Stromal cell of bone marrow (primary cell): ENCODE measurements at places on chromosomes 11 and 22.

DNA sequence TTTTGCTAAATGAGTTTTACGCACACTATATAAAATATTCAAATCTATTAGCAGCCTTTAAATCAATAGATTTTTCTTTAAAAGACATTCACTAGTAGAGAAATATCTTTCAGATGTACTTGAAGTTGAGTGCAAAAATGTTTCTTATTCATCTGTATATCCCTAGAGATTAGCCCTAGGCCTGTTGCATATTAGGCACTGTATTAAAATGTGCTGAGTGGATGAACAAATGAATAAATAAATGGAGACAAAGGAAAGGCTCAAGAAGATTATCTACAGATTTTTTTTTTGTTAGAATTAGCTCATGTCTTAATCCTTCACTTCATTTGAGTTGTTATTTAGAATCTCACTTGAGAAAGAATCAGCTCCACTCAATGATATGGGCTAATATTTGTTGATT, 12.0 kb upstream of the MMP13 start:
- DNase-seq = no peak

- no peak for DNase-seq
These were observed at the start of gene LRP4 for GRCh38 chr11:46918083-46918787. LRP4 (minus strand) TSS chr11:46918550; CDS start chr11:46918379, 171 bp downstream.

DNA sequence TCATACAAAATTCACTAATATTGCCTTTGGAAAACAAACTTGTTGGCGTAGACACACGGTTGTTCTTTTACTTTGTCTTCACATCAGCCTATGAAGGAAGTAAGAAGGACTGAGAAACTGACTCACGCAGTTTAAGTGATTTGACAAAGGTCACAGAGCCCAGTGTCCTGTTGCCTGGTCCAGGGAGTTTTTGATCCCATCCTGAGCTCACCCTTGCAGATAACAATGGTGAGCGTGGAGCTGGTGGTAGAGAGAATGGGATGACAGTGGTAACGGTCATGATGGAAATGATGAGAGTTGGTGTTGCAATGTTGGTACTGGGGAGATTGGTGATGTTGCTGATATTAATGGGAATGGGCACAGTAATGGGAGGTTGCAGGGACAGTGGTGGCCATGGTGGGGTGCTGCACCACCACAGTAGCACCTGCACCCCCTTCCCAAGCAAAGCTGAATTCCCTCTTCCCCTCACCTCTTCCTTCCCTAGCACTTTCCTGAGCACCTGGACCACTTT, 22.0 kb downstream of the CREB3L1 start:
- DNase-seq = no peak

DNA sequence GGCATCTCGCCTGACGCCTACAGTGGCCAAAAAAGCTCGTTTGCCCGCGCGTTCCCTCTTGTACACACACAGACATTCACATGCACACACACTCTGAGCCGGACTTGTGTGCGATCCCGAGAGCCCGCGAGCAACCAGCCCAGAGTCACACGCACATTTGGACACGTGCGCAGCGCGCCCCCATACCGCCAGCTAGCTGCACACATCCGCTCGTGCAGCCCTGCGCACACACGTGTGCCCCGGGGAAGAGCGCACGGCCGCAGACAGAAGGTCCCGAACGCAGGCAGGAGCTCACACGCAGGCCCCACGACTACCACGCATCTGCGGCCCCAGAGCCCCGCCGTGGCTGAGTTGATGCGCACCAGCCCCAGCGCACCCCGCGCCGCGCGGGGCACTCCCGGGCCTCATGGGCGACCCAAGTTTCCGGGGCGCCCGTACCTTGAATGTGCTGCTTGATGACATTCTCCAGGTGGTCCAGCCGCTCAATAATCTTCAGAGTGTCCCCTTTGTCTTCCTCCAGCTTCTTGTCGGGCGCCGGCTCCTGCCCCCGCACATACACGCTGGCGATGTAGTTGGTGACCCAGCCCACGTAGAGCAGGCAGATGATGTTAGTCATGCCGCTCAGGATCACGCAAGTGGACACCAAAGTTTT, 758 bp downstream of the GALNT18 start:
- DNase-seq = no peak

- no peak for DNase-seq
These were observed 449.1 kb downstream of the MN1 start for GRCh38 chr22:27352426-27352825.

DNA sequence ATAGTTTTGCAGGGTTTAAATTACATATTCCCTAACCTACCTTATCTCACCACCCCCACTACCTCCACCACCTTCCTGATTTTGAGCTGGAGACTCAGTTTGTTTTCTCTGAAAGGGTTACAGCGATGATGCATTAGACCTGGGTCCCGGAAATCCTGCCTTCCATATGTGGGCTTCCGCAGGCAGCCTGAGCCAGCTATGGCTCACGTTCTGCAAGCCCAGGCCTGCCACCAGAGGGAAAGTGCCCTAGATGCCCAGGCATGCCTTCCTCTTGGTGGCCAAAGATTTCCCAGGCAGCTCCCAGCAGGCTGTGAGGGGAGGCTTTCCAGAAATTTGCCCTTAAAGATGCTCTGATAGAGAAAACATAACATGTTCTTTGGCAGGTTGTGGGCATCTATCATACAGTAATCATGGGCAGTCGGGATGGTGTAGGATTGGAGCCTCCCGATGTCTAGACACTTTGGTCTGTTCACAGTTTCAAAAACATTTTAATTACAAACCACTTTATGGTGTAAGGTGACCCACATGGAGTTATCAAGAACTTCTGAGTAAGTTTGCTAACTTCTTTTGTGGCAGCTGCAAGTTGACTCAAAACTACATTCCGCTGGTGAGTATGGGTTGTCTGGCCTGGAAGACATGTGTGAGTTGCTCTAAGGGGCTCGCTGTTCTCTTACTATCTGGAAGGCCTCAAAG, 79.3 kb downstream of the MICAL2 start:
- DNase-seq = no peak

DNA sequence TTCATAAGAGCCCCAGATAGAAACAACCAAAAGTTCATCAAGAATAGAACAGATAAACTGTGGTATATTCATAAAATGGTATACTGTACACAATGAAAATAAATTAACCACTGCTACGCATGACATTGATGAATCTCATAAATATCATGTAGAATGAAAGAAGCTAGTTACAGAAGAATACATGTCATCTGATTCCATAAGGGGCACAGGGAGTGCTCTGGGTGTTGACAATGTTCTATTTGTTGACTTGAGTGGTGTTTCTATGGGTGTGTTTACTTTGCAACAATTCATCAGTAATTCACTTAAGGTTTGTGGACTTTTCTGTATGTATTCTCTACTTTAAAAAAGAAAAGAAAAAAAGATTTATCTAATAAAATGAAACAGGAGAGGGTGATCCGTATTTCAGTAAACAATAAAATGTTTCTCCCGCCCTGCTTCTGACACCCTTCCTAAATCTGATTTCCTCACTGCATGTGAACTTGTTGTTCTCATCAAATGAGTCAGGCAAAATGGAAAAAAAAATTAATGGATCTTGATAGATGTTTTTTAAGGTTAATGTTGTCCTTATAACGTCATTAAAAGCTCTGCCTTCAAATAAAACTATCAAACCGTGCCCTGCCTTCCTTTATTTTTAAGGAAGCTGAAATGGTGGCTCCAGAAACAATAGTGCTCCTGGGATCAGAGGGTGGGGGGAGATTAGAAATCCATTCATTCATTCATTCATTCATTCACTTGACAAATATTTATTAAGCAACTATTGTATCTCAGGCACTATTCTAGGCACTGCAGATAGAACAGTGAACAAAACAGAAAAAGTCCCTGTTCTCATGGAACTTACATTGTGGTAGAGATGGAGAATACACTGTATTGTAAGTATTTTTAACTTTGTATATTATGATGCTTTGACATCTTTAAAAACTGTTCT, 77.2 kb upstream of the CD44 start:
- no peak for DNase-seq

GRCh38 chr22:19517171-19517500, 7.1 kb downstream of the CLDN5 start:
- DNase-seq = no peak

DNA sequence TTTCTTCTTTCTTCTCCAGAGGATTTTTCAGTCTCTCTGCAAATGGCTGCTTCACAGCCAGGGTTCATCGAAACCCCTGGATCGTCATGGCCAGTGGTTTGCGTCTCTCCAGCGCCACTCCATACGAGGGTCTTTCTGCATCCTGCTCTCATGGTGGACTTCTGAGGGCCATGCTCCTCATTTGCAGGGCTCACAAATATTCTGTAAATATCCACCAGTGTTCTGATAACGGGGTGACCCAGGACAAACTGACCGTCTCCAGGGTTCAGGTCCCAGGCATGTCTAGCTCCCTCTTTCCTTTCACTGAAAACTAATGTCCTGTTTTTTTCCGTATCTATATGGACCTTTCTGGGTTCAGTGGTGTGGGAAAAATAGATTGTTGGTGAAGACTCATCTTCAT, 15.7 kb upstream of the VPREB1 start:
- DNase-seq = no peak

GRCh38 chr11:16012125-16012751, 344.1 kb downstream of the SOX6 start:
- DNase-seq = no peak

DNA sequence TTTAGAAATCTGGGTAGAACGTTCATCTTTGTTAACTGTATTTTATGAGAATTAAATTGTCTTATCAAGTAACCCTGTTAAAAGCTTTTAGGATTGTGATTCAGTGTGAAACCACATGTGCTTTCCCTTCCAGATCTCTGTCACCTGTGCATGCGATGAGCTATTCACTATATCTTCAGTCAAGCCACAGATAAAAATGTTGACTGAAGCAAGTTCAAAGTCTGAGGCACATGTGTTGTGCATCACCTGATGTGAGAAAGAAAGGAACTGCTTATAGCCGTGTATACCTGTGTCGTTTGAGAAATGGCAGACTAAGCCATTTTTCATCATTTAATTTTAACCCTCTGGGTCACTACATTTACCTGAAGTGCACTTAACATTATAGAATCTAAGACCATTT, 1088.9 kb upstream of the TENM4 start:
- no peak for DNase-seq

DNA sequence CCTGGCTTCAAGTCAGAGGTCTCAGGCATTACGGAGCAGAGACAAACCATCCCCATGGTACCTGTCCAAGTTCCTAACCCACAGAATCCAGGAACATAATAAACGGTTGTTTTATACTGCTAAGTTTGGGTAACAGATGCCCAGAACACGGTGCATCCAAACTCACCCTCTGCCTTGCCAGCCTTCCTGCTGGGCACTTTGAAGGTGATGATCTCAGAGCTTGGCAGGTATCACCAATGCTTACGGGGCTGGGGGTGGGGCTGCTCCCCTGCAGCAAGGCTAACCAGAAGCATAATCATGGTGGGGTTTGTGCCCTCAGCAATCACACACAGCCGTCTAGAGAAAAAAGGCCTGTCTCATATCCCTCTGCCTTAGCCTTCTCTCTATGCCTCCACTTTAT, 27.1 kb downstream of the DKK3 start:
- DNase-seq = no peak

DNA sequence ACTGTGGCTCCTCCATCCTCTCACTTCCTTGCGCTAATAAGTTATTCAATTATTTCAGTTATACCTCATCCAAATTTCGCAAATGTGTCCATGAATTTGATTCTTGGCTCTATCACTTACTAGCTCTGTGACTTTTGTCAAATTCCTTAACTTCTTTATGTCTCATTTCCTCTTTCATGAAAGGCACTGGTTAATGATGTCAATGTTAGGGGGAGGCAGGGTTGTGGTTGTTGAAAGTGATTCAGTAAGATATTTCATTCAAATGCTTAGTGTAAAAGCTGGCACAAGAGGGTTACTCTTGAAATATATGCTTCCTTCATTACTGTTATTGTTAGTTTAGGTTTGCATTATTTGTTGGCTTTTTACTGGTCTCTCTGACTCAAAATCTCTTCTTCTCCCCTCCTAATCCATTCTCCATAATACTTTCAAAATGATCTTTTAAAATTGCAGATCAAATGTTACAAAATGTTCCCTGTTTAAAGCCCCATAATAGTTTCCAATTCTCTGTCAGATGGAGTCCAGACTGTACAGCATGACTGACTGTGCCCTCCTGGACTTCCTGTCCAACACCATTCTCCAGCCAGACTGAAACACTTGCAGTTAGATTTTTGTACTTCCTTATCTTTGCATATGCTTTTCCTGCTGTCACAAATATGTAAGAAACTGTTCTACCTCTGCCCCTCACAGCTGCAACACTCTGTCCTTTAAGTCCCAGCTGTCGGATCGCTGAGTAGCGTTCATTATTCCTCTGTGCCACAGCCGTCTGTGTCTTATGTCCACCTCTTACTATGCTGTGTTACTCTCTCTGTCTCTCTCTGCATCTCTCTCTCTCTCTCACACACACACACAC, 510.6 kb upstream of the RAG2 start:
- no peak for DNase-seq

DNA sequence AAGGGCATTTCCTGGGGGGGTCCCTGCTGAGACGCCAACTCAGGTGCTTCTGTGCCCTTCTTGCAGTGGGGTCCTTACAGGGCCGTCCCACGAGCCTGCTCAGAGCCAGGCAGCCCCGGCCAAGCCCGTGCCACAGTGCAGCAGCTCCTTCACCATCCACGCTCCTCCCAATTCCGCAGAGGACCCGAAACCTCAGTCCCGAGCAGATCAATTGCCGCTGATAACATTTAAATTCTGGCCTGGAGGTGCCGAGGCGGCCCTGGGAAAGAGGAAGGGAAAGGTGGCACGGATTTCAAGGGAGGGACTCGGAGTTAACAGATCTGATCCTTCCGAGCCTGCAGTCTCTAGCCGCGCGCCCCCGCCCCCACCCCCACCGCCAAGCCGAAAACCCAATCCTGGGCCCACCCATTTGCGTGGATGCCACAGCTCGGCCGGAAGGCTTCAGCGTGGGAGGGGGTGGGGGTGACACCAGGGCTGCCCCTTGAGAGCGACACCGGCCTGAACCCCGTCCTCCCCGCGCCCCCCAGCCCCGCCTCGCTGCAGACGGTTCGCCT, 32.3 kb upstream of the JAM3 start:
- no peak for DNase-seq

GRCh38 chr11:32328392-32328791, 106.9 kb downstream of the WT1 start:
- no peak for DNase-seq

DNA sequence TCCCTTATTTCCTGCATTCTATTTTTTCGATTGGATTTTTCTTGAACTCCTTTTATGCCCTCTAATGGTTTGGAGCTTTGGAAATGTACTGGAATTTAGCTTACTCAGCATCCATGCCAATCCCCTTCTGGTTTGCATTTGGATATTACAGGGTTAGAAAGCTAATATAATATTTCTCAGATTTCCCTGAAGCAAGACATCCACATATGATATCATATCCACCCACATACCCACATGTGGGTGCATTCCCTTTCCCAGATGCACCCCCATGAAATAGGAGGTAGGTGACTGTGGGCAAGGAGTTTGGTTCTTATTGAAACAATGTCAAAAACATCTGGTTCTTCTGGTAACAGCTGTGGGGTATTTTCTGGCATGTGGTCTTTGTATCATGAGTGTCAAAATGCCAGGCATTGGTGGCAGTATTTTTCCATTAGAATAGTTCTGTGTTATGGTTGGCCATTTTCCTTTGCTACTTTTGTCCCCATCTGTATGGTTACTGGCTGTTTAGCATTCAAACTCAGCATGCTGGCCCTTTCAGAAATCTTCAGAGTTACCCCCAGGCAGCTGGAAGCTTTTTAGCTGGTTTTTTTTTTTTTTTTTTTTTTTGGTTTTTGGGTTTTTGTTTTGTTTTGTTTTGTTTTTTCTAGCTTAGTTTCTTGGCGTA, 32.7 kb upstream of the DDX10 start:
- DNase-seq = no peak
